ENCODE measurements at places on chromosomes 6 and 20.

GRCh38 chr6:147563472-147563871 is 55.0 kb downstream of the SAMD5 start:
- no peak for DNase-seq

- no peak for DNase-seq
These were observed 3.6 kb upstream of the TAAR8 start for GRCh38 chr6:132548746-132549463.

DNA sequence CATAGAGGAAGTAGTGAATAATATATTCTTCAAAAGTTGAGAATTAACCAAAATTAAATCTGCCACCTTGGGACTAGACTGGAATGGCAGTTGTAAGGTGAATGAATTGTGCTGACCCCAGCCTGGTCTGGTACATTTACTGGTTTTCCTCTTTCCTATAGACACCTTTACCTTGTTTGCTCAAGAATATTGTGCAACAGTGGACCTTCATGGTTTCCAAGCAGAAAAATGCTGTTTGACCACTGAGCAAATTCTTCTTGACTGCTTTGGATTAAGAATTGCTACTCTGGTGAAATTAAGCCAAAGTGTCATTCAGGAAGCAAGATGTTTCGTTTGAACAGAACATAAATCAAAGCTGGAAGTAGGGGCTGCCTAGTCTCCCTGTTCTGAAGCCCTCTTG is 156.6 kb upstream of the TAB2 start:
- DNase-seq, result no peak

DNA sequence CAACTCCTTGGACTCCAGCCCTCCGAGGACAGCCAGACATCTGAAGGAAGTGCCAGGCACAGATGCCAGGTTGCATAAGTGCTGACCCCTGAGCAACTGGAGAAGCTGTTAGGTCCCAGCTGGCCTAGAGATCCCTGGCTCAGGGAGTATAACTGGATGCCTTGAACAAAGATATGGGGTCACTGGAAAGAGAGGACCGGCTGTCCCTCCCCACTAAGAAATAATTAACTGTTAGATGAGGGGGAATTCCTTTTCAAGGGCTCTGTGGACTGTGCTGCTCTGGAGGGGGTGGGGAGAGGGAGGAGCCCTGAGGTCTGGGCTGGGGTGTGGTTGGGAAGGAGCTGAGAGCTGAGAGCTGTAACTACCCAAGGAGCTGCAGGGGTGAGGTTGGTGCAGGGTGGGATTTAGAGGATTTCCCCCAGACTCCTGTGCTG is 39.6 kb downstream of the HLA-F start:
- DNase-seq, result no peak

DNA sequence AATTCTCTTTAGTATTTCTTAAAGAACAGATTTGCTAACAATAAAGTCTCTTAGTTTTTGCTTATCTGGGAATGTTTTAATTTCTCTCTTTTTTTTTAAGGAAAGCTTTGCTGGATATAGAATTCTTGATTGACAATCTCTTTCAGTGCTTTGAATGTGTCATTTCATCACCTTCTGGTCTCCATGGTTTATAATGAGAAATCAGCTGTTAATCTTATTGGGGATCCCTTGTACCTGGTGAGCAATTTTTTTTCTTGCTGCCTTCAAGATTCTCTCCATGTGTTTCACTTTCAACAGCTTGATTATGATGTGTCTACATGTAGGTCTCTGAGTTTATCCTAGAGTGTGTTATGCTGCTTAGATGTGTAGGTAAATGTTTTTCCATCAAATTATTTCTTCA is 16.4 kb upstream of the PSMF1 start:
- no peak for DNase-seq

GRCh38 chr6:30481211-30481964 is 7.9 kb upstream of the HLA-E start:
- DNase-seq, result no peak

- no peak for DNase-seq
These were observed 11.8 kb downstream of the DUSP22 start for GRCh38 chr6:303948-304558.

GRCh38 chr20:59022754-59023153 is 3.5 kb downstream of the TUBB1 start:
- no peak for DNase-seq

- no peak for DNase-seq
These were observed 189.5 kb downstream of the IBTK start for GRCh38 chr6:82057846-82058554.

GRCh38 chr20:32991792-32992641 is 12.2 kb downstream of the SUN5 start:
- no peak for DNase-seq

GRCh38 chr20:45792317-45793118 is 764 bp downstream of the DNTTIP1 start:
- peak; percentile 32 for DNase-seq

DNA sequence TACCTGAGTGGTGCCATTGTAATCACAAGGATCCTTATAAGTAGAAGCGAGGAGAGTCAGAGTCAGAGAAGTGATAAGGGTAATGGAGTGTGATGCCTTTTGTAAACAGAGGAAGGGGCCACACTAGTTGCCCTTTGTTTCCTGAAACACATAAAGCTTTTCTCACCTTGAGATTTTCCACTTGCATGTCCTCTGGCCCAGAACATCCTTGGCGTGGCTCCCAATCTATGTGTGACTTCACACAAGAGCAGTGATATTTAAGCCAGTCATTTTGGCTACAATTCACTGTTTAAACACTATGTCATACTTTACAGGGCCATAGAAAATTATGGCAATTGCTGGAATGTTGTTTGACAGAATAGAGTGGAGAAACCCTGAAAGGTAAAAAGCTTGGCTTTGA is 121.2 kb upstream of the BTN3A2 start:
- no peak for DNase-seq

DNA sequence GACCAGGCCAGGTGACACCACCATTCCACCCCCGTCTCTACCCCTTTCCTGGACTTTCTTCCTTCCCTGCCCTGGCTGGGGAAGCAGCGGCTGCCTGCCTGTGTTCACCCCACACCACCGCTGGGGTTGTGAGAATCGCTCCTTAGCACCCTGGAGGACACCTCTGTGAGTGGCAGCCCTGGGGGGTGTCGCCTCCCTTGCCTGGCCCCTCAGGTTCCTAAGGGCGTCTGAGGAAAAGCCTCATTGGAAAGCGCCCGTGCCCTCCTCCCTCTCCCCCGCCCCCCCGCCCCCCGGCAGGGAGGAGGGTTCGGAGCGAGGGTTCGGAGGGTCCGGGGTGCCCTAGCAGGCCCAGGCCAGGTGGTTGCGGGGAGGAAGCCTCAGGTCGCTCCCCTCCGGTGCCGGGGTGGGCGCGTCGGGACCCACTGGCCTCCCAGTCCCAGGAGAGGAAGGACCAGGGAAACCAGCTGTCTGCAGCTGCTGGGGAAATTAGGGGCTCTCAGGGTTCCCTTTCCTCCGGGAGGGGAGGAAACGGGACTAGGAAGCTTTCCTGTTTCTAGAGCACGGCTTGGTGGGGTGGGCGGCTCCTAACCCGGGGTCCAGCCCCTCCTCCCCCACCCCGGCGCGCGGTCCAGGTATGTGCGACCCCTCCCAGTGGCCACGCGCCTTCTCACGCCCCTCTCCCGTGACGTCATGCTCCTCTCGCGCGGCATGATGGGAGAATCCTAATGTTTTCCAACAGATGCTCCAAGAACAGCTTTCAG is at the start of gene PHACTR3:
PHACTR3 (plus strand) TSS at position 760 of the 761 bp plus-strand sequence. CDS start 475 bp downstream, outside the sequence.
- DNase-seq, result no peak

DNA sequence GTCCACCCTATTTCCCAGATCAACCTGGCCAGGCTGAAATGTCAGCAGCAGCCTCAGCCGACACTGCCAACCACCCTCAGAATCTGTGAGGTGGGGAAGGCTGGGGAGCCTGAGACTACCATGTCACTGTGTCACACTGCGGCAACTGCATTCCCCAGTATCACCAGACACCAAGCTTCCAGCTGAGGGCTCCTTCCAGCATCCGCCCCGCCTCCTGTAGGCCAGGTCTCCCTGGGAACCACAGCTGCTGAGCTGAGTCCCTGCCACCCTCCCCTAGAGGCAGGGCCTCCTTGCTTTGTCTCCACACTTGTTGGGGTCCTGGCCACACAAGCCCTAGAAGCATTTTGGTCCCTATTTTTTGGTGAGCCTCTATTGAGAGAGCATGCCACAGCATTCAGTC is 115.7 kb downstream of the UNC5CL start:
- DNase-seq, result no peak

- DNase-seq, result no peak
These were observed 214.2 kb downstream of the COL19A1 start for GRCh38 chr6:70080443-70081070.

All from GF-D8 (cell line).